ENCODE measurements at places on chromosomes 16 and 17.

DNA sequence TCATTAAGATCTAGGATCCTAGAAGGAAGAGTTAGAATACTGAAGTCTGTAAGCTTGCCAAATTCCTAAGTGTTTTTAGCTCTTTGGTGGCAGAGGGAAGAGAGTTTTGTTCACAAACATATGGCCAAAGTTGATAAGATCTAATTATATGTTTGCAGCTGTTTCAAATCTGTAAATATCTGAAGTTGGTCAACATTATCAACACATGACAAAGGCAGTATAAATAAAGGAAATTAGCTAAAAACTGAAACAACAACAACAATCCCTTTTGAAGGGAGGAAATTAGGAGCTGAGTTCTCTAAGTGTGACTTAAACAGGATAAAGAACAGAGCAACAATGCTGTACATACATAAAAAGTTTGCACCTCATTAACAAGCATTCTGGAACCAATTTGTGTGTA, 208.7 kb downstream of the KCNJ2 start:
- DNase-seq, result no peak

DNA sequence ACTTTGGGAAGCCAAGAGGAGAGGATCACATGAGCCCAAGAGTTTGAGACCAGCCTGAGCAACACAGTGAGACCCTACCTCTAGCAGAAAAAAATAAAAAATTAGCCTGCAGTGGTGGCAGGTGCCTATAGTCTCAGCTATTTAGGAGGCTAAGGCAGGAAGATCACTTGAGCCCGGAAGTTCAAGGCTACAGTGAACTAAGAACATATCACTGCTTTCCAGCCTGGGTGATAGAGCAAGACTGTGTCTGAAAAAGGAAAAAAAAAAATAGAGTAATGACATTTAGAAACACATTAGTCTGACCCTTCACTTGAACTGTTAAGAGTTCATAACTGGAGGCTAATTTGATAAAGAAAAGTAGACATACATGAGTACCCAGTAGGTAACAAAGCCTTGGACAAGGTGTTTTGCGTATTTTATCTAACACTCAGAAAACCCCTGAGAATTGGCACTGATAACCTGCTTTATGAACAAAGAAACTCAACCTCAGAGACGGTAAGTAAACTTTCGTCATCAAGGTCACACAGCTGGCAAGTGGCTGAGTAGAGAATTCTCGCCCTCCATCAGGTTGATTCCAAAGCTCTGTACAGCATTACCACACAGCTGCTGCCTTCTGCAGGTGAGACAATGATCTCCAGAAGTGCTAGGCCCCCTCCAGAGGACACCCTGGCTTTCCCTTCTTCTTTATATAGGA, 101.1 kb downstream of the SMG6 start:
- DNase-seq, result no peak

DNA sequence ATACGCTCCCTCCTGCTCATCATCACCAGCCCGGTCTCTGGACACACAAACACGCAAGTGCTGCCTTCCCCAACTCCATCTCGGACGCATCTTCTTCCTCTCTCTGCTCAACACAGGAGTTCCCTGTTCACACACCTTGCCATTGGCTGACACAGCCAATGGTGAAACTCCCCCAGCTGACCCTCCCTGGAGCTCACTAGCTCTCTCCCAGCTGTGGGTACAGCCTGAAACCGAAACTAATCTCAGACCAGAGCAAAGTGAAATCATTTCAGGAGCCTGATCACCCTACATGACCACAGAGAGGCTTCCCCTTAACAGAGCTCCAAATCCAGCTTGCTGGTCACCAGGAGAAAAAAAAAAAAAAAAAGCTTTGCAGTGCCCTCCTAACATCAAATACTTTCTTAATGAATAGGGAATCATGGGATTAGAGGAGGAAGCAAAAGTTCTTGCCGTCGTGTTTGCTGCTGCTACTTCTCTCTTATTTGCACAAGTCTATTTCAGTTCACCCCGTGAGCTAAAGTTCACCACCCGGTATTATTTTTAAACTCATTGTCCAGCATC, 8.3 kb downstream of the CUEDC1 start:
- peak; percentile 40 for DNase-seq

GRCh38 chr17:39651923-39652586, 13.1 kb upstream of the TCAP start:
- no peak for DNase-seq

DNA sequence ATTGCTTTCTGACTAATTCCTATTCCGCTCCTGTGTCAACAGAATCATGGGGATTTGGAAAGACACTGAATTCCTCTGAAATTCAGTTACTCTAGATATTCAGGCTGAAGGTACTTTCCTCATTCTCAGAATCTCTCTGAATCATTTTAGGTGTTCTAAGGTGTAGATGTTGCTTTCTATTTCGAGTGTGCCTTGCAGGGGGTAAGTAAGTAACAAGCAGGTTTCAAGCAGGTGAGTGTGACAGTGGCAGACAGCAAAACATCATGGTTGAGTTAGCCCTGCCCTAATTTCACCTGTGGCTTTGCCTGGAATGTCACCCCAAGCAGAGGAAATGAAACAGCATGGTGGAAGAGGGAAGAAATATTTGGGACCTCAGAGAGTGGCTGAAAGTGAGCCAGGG, 75.1 kb downstream of the SHISA9 start:
- DNase-seq, result no peak

- DNase-seq, result no peak
Observed at GRCh38 chr17:49976828-49977202, 7.8 kb downstream of the DLX4 start.

DNA sequence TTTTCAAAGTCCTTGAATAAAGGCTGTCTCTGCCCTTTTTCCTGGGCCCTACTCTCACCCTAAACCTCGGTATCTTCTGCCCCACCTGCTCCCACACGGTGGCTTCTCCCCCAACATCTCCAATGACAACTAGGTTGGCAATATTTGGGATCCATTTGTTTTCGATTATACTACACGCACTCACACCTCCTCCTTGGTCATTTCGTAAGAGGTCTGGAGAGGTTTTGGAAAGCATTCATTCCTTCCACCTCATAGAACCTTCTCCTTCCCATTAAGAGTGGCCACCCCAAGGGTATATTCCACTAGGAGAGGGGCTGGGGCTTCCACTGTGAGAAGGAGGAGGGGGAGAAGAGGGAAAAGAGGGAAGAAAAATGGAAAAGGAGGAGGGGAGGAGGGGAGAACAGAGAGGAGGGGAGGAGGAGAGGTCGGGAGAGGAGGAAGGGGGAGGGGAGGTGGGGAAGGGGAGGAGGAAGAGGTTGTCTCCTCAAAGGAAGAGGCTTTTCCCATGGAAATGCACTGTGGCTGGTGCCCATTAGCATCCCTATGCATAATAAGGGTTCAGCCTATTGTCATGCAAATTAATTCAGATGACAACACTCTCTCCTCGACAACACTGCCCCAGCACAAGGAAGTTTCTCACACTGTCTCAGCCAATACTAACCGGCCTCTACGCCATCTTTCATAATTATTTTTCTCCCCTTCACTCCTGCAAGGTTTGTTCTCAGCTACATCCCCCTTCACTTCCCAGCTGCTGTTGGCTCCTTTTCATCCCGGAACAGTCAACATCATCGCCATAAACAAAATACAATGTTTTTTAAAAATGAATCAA, 30.0 kb downstream of the SOX9 start:
- no peak for DNase-seq

DNA sequence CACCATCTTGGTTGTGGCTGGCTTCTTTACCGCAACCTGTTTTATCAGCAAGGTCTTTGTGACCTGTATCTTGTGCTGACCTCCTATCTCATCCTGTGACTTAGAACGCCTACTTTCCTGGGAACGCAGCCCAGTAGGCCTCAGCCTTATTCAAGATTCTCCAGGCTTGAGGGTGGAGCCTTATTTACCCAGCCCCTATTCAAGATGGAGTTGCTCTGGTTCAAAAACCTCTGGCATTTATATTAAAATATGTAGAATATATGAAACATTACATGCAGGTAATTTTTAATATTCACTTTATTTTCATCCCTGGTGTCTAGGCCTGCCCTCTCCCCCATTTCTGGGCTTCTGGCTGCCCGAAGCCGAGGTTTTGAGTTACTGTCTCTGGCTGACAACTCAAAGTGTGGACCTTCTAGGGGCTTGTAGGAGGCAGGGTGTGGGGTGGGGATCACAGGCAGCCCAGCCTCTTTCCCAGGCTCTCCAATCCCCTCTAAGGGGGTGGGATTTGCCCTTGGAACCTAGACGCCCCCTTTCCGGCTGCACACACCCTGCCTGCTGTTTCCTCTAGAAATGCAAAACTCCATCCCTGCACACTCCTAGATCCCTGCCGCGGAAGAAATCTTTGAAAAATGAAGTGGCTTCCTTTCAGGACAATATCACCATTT, 152.0 kb downstream of the KCNJ12 start:
- no peak for DNase-seq

GRCh38 chr17:5943232-5943631, 126.9 kb upstream of the WSCD1 start:
- no peak for DNase-seq

GRCh38 chr16:3762107-3762750, 44.9 kb upstream of the TRAP1 start:
- no peak for DNase-seq

GRCh38 chr16:57115514-57116182, 23.3 kb downstream of the CPNE2 start:
- no peak for DNase-seq

DNA sequence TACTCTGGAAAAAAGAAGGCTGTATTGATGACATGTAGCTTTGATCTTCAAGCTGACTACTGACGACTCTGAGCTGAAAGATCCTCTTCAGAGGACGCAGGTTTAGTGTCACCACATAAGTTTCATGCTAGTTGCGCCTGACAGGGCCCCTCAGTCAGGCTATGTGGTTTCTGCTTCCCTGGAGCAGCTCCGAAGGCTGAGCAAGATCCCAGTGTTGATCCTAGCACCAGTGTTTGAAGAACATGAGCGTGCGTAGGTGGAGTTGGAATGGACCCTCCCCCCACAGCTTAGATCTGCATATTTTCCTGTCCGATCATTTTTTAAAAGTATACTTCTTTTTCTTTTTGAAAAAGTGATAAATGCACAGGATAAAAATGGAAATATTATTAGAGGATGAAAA, 17.3 kb downstream of the BANP start:
- no peak for DNase-seq

DNA sequence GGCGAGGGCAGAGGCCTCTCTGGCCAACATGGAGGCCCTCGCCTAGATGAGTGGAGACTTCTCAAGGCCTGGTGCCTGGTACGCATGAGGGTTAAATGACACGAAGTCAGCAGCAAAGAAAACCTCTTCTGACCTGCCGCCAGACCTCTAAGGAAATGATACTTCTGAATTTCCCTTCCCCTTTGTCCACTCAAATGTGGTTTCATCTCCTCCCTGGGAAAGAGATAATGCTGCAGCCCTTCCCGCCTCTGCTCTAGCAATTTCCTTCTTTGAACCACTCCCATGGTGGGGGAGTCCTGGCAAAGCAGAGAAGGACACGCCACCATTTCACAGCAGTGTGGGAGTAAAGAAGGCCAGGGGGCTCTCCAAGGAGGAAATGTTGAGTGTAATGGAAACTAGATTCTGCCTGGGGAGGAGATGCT, 65.7 kb upstream of the BCAR1 start:
- DNase-seq, result no peak

DNA sequence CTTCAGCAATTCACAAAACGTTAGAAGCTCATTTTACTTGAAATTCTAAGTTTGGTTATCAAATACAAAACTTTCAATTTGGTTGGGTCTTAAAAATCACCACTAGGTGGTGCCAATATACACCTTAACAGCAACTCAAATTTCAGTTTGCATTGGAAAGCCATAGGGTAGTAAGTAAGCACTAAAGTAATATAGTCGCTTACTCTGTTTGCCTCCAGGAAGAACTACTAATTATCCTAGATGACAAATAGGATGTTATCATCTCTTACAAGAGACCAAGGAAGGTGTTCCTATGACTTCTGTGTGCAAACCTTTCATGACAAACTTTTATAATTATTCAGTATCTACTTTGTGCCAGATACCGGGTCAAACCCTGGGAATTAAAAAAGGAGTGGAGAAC, 93.3 kb downstream of the MYO1D start:
- peak; percentile 5 for DNase-seq
